Suprapubic skin (tissue), 4 donors: ENCODE measurements at places on chromosomes 5 and 9.

GRCh38 chr9:128553728-128554127, 1.3 kb downstream of the SPTAN1 start:
- peak overlapping the region; percentile 96 for H3K27ac ChIP-seq
- no peaks in the 10 kb centered on the region for H3K36me3 ChIP-seq
- no peaks in the 10 kb centered on the region for H3K27me3 ChIP-seq

- no peaks in the 10 kb centered on the region for H3K4me1 ChIP-seq
- no peaks in the 10 kb centered on the region for H3K27me3 ChIP-seq
- H3K27ac ChIP-seq: no peak within 1 kb of the TSS
- H3K4me3 ChIP-seq: no peak within 1 kb of the TSS
- no peak for DNase-seq
Observed at GRCh38 chr5:141245250-141245717, at the start of gene PCDHB15. Gene PCDHB15 (plus strand): TSS chr5:141245395. CDS start chr5:141245579, 184 bp downstream.

GRCh38 chr5:143678148-143678905, 133.6 kb upstream of the HMHB1 start:
- no peak for DNase-seq
- no peaks in the 10 kb centered on the region for H3K27me3 ChIP-seq
- H3K4me3 ChIP-seq: no peak overlapping the region
- no peaks in the 10 kb centered on the region for H3K36me3 ChIP-seq
- peaks cover 14% of the 10 kb centered on the region for H3K4me1 ChIP-seq

DNA sequence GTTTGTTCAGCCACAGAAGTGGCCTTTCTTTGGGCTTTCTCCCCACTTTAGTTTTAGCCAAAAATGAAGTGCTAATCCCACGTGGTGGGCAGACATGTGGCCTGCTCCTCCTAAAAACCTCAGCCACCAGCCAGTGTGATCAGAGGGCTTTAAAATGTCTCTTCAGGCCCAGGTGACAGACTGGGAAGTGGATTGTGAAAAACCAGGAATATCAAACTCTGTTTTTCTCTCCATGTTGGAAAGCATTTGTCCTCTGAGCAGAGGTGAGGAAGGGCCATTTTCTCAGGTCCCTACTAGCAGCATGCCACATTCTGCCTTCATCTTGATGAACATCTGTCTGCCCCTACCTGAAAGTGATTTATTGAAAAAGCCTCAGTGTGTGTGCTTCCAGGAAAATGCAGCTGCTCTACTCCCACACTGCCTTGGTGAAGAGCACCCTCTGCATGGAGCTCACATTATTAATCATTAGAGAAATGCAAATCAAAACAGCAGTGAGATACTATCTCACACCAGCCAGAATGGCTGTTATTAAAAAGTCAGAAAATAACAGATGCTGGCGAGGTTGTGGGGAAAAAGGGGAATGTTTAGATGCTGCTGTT, 181.2 kb upstream of the DMAC1 start:
- H3K36me3 ChIP-seq: no peaks in the 10 kb centered on the region
- no peak for DNase-seq

- no peak overlapping the region for H3K27ac ChIP-seq
- H3K4me3 ChIP-seq: no peak overlapping the region
- H3K36me3 ChIP-seq: peaks cover 79% of the 10 kb centered on the region
- H3K27me3 ChIP-seq: no peaks in the 10 kb centered on the region
- no peaks in the 10 kb centered on the region for H3K4me1 ChIP-seq
Observed at GRCh38 chr5:172339264-172340180, 56.0 kb upstream of the UBTD2 start.

DNA sequence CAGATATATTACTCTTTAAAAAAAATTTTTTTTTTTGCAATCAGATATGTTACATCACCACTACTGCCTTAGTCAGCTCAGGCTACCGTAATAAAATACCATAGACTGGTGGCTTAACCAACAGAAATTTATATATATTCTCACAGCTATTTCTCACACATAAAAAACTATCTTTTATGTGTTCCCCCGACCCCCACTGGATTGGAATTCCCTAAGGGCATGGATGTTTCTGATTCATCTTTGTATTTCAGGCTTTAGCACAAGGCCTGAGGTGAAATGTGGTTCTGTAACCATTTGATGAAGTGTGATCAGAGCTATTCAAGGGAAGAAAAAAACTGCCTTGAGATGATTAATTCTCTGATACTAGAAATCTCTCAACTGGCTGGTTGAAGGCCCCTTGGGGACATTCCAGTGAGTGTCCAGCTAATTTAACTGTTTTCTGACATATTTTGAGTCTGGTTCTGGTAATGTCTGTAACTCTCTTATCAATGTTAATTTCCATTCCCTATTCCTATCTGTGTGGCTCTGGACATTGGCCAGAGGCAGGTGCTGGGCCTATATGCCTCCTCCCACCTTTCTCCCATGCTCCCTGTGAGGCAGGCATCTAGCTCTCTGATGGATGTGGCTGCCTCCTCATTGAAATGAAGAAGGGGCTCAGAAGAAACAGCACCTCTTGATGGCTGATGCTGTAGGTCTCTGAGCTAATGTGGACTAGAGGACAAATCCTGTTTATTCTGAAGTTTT, 2.5 kb downstream of the CD14 start:
- no peak overlapping the region for H3K27ac ChIP-seq
- H3K36me3 ChIP-seq: no peaks in the 10 kb centered on the region
- DNase-seq: no peak

DNA sequence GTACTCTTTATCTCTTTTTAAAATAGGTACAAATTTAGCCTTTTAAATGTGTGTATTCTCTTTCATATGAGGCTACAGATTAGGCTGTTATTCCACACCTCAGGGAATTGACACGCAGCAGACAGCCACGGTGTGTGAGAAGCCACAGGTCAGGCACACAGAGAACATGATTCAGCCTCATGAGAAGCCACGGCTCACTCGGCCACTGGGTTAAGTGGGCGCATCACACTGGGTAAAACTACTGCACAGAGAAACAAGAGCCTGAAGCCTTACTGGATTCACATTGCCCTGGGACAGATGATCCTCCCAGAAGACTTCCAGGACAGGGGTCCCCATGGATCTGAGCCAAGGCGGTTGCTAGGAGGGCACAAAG, 28.2 kb downstream of the LPCAT1 start:
- H3K4me1 ChIP-seq: peaks cover 7% of the 10 kb centered on the region
- no peak for DNase-seq
- H3K27me3 ChIP-seq: no peaks in the 10 kb centered on the region

DNA sequence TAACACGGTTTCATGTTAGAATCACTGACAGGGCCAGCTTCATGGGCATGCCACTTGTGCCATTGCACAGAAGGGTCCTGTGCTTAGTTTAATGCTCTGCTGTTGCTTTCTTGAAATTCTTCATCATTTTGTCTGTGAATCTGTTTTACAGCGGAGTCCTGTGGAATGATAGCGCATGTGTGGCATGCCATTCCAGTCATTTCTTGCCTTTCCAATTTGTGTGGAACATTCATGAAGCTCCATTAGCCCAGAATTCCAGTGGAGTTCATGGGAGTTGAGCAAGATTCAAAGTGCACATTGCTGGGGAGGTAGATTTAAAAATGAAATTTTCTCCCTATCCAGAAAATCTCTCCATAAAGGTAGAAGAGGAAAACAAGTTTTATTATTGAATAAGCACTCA, 43.4 kb upstream of the NREP start:
- DNase-seq: no peak
- H3K27ac ChIP-seq: no peak overlapping the region
- no peaks in the 10 kb centered on the region for H3K36me3 ChIP-seq
- no peaks in the 10 kb centered on the region for H3K27me3 ChIP-seq
- no peak overlapping the region for H3K4me3 ChIP-seq

- no peak overlapping the region for H3K4me3 ChIP-seq
- no peak for DNase-seq
- no peaks in the 10 kb centered on the region for H3K36me3 ChIP-seq
- H3K27me3 ChIP-seq: no peaks in the 10 kb centered on the region
- H3K4me1 ChIP-seq: no peaks in the 10 kb centered on the region
Observed at GRCh38 chr9:81549500-81550206, 139.7 kb downstream of the TLE1 start.

- H3K27me3 ChIP-seq: no peaks in the 10 kb centered on the region
- H3K36me3 ChIP-seq: no peaks in the 10 kb centered on the region
- no peak for DNase-seq
- H3K4me3 ChIP-seq: no peak overlapping the region
- no peaks in the 10 kb centered on the region for H3K4me1 ChIP-seq
- no peak overlapping the region for H3K27ac ChIP-seq
Observed at GRCh38 chr5:40911266-40911665, 2.0 kb downstream of the C7 start.

DNA sequence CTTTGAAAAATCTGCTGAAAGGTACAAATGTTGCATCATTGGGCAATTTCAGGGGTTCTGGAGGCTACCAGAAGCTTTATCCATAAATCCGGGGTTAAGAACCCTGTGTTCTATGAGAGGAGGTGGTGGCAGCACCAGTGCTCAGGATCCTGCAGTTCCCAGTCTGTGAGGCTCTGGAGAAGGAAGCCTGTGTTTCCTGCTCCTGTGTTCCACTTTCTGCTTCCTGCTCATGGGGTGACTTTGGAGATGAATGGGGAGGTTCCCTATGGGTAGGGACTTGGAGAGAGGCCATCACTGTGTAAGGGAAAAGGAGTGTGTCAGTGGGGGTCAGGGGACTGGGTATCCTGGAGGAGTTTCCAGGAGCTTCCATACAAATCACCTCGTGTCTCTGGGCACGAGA, 2.3 kb downstream of the CDX1 start:
- H3K4me3 ChIP-seq: no peak overlapping the region
- peaks cover 13% of the 10 kb centered on the region for H3K4me1 ChIP-seq
- H3K27me3 ChIP-seq: peaks cover 22% of the 10 kb centered on the region
- DNase-seq: no peak

- H3K27me3 ChIP-seq: no peaks in the 10 kb centered on the region
- no peaks in the 10 kb centered on the region for H3K36me3 ChIP-seq
- H3K27ac ChIP-seq: no peak overlapping the region
- peaks cover 6% of the 10 kb centered on the region for H3K4me1 ChIP-seq
Observed at GRCh38 chr5:169029037-169029436, 271.9 kb downstream of the SLIT3 start.

GRCh38 chr9:90393365-90394152, 249.1 kb downstream of the DIRAS2 start:
- H3K36me3 ChIP-seq: no peaks in the 10 kb centered on the region
- no peak overlapping the region for H3K27ac ChIP-seq
- DNase-seq: no peak
- H3K4me3 ChIP-seq: no peak overlapping the region
- no peaks in the 10 kb centered on the region for H3K4me1 ChIP-seq
